Activated CD4-positive, alpha-beta T cell treated with anti-CD3 and anti-CD28 coated beads, Interleukin-2, Interleukin-6, amounts not matched to agents 100 ng/mL and 50 ng/mL, durations not matched to agents 16 hours and 8 hours (primary cell): ENCODE measurements at places on chromosomes 12 and 14.

DNA sequence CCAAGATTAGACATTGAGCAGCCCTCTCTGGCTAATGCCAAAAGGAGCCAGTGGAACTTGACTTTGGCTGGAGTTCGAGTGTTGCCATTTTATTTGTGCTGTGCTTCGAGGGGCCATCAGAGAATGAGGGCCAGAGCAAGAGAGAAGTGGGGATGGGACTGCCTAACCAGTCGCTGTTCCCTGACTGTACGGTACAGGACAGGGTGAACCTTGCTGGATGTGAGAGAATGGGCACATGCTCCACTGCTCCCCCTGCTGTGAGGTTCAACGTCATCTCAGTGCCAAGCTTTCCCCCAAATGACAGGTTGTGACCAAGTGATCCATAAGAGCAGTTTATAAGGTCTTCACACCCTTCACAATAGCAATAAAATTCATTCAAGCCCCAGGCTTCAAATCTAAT, 55.1 kb upstream of the BCL11B start:
- DNase-seq = no peak

GRCh38 chr12:59973515-59973914, 377.7 kb downstream of the SLC16A7 start:
- DNase-seq = no peak

DNA sequence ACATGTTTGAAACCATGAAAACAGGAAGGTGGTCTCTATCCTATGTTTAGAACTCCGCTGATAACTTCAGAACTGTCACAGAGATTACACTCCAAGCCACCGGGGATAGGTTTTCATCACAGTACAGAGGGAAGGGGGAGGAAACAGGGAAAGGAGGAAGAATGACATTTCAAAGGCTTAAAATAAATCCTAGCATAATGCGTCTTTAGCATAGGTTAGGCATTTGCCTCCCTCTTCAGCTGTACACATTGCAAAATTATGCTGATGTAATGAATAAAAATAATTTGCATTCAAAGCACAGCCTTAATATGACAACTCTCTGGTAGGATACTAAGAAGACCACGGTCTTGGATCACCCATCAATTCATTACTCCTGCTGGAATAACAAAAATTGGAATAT, 54.3 kb upstream of the PYGL start:
- DNase-seq = no peak

- peak; percentile 94 for DNase-seq
Observed at GRCh38 chr14:95515596-95516552, 576 bp downstream of the SYNE3 start.

DNA sequence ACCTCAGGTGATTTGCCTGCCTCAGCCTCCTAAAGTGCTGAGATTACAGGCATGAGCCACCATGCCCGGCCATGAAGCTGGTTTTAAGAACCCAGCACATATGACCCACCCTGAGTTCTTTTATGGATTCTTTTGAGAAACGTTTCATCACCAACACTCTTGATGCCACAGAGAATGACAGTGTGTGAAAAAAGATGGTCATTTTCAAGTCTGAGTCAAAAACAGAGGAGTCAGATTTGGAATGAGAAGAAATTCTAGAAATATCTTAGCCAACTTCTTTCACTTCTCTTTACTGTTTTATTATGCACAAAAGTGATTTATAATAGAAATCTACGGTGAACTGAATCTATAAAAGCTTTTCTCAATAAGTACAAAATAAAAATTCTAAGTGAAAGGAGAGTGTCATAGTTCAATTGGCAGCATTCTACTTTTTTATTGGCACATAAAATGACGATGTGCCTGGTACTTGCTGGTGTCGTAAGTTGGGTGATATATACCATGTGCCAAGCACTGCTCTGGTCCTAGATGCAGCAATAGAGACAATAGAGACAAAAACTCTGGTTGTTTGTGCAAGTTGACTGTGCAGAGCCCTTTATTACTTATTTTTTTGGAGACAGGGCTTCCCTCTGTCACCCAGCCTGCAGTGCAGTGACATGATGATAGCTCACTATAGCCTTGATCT, 33.9 kb downstream of the CCDC177 start:
- DNase-seq = no peak

DNA sequence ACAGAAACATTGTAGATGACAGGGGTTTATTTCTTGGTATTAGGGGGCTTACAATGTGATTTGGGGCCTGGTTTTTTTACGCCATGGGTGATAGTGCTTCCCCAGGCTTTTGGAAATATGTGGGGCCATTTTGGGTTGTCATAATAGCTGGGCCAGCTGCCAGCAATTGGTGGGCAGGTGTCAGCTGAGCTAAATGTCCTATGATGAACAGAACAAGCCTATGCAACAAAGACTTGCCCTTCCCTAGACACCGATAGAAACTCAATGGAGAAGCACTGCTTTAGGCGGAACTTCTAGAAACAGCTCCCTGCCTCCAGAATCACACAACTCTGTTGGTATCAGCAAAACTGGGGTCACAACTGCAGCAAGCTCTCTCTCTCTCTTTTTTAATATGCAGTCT, 5.1 kb upstream of the B4GALNT1 start:
- no peak for DNase-seq

DNA sequence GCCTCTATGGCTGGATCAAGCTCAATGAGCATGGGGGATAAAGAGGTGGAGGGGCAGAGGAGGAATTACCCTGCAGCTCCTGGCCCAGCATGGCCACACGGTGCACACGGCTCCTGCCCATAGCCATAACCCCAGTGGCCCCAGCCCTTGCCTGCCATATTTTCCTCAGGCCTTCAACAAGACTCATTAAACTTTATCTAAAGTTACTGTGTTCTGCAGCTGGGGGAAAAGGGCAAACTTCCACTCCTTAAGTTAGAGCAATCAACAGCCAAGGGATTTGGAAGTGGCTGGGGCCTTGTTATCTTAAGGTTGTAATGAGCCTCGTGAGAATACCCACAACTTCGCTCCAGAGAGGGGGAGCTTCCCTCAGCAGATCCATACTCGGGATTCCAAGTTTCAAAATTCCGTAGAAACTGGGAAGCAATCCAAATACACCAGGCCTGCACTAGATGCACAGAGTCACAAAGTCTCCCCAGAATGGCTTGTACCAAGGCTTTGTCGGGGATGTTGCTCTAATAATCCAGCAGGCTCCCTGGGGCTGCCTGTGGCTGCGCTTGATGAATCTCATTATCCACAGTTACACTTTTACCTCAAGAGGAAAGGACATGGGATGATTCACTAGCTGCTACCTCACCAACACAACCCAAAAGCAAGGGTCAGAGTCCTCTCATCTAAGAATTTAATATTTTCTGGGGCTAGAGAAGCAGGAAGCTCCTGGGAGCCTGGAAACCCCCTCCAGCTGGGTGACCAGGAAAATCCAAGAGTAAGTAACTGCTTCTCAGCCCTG, 13.0 kb upstream of the OR6J1 start:
- DNase-seq = no peak

- DNase-seq = peak; percentile 28
Observed at GRCh38 chr12:6899837-6900519, 4.6 kb upstream of the LRRC23 start.

DNA sequence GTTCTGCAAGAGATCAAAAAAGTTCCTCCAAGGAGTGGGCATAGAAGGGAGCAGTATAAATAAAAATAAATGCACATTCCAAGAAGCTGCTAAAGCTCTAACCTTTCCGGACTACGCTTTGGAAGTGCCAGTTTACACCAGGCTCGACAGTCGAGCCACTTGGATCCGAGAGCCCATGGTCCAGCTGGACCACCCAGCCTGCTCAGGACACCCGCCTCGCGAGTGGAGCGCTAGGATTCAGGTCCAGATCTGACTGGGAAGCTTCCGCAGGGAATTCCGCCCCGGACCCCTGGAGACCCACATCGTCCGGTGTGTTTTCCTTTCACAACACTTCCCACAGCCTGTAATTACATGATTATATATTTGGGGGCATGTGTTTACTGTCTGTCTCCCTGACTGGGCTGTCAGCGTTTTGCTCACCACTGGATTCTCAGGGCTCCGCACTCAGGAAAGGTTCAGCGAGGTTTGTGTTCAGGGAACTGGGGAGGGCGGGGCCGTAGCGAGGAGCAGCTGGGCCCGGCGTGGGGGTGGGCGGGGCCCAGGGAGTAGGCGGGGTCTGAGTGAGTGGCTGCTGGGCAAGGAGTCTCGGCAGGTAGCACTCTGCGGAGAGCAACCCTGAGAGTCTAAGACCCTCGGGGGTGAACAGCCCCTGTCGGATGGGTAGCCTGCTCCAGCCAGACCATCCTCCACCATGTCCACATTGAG, 52.3 kb upstream of the TMEM263 start:
- DNase-seq = peak; percentile 74

GRCh38 chr14:73599499-73599898, 7.8 kb downstream of the ACOT4 start:
- no peak for DNase-seq

GRCh38 chr12:82714427-82714826, 27.7 kb downstream of the TMTC2 start:
- no peak for DNase-seq
